ENCODE measurements at places on chromosomes 5 and 9. TPM values are rescaled to one million over a fixed set of nuclear protein-coding genes. Genes with fewer than 3 reads are reported as not detected.

Gene ZBTB5
- total RNA-seq: 14.2 TPM

Gene TSSK1B
- total RNA-seq: 1.2 TPM

Gene TMEM215
- 0.21 TPM for total RNA-seq

Gene PRRX2
- 8.6 TPM for total RNA-seq

Gene TMEM245
- total RNA-seq: 87.6 TPM

Gene ARAP3
- 9.8 TPM for total RNA-seq

Gene RPS23
- 4,564 TPM for total RNA-seq

Gene KCNV2
- not detected for total RNA-seq

Gene VLDLR
- 39.2 TPM for total RNA-seq
